ENCODE measurements at places on chromosomes 11 and 22.

DNA sequence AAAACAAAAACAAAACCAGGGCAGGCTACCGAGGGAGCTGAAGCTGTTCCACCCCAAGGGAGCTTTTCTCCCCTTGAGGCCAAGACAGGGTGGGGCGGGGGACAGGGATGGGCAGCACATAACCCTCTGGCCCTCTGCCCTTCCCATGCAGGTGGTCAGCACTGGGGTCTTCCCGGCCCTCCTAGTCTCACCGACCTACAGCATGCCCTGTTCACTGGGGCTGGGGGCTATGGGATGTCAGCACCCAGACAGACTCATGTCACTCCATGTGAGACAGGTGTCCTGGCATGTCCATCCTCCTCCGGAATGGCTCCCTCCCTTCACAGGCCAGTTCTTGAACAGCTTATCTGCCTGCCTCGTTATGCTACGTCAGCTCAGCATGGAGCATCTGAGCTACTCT lies 51.7 kb downstream of the DSCAML1 start:
- no peak for DNase-seq

- no peak for DNase-seq
These were observed 143.3 kb downstream of the GUCY1A2 start for GRCh38 chr11:106875013-106875412.

- no peak for DNase-seq
These were observed 24.2 kb upstream of the TMEM123 start for GRCh38 chr11:102476812-102477211.

- no peak for DNase-seq
These were observed 195.8 kb downstream of the HIPK3 start for GRCh38 chr11:33452836-33453624.

- no peak for DNase-seq
These were observed 30.6 kb downstream of the PISD start for GRCh38 chr22:31631436-31631835.

GRCh38 chr11:38448284-38448683 lies 1850.2 kb upstream of the RAG2 start:
- peak; percentile 24 for DNase-seq

DNA sequence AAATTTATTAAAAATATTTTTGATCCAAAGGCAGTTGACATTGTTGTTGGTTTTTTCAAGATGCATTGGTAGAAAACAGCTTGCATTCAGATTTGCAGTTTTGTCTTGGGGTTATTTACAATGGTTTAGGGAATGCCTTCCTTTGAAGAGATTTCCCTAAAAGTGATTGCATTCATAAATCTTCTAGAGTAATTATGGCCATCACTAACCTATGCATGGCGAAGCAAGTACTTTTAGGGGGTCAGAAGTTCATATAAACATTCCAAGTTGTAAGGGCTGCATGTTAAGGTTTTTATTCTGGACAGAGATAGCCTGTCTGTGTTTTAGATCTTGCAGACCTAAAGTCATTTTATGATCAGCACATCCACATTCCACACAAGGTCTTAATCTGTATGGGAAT lies 53.5 kb downstream of the PPFIBP2 start:
- no peak for DNase-seq

DNA sequence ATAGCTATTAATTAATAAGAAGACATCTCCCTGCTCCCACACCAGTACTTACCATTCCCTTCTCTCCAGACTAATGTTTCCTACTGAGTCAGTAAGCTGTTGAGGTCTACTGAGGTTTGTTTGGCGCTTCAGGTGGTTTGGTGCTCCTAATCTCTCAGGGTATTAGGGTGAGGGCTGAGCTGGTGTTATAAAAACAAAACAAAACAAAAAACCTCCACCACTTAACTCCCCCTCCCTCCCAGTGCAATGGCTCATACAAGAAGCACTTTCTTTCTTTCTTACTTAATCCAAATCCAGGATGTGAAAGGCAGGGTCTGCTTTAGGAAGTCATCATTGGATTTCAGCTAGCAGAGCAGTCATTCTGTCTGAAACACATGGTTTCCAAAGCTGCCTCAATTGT lies 15.3 kb downstream of the CSTPP1 start:
- DNase-seq: no peak

- DNase-seq: no peak
These were observed 100.8 kb upstream of the CLPB start for GRCh38 chr11:72535194-72535547.

GRCh38 chr22:32473388-32473952 lies 1.1 kb upstream of the FBXO7 start:
- peak; percentile 58 for DNase-seq

DNA sequence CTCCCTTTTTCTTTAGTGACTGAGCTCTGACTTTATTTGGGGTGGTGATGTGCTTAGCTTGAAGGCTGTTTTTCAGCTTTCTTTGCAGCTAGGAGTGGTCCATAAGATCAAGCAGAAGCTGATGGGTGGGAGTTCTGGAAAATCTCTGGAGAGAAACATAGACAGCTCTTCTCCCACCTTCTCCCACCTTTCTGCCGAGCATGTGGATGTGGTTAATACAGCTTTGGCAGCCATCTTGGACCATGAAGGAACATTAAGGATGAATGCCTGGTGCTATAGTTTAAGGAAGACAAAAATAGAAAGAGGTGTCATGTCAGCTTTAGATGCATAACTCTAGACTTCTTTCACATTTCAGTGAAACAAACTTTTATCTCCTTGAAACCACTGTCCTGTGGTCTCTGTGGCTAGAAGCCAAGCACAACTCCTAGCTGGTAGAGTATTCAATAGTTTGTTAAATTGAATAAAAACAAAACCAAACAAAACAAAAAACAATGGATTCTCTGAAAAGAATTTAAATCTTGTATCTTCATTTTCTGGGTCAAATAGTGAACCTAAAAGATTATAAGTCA lies 203.6 kb upstream of the SESN3 start:
- no peak for DNase-seq

GRCh38 chr11:129277198-129277843 lies 85.2 kb upstream of the ARHGAP32 start:
- no peak for DNase-seq

DNA sequence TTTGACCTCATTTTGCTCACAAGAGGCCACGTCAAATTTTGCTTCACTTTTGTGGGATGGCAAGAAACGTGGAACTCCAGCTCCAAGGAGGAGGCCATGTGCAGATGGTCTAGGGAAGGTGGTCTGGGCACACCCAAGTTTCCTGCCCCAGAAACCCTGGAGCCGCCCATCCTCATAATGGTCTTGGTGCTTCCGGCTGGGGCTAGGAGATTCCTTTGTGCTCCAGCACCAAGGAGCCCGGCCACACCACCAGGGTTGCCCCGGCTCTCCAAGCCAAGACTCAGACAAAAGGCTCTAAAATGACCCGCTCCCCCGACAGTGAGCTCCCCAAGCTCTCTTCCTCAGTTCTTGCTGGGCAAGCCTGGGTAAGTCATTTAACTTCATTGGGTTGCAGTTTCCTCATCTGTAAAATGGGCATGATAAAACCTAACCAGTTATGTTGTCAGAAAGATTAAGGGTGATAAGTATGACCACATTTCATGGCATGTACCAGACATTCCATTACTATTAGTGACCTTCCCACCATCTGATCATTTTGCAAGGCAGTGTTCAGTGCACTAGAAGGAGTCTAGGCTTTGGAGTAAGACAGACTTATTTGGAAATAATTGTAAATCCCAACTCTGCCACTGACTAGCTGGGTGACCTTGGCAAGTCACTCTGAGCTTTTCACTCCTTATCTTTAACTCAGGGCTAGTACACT lies 23.3 kb downstream of the DKK3 start:
- no peak for DNase-seq

DNA sequence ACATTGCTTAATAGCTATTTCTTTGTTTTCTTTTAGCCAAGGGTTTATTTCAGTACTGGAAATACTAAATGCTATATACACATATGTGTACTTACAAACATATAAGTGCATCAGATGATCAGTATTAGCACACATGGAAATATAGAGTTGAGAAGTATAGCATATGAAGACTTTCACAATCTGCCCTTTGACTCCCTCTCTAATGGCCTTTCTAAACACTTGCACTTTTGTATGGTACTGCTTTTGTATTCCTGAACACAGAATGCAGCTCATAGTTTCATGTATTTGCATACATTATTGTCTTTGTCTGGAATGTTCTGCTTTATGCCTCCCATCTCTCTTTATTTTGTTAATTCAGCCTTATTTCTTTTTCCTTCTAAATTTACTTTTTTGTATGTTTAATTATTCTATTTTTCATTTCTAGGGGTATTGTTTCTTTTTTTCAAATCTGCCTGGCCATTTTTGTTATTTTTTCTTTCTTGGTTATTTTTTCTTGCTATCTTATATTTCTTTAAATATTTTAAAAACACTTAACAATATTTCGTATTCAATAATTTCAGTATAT lies 28.8 kb downstream of the ACER3 start:
- no peak for DNase-seq

DNA sequence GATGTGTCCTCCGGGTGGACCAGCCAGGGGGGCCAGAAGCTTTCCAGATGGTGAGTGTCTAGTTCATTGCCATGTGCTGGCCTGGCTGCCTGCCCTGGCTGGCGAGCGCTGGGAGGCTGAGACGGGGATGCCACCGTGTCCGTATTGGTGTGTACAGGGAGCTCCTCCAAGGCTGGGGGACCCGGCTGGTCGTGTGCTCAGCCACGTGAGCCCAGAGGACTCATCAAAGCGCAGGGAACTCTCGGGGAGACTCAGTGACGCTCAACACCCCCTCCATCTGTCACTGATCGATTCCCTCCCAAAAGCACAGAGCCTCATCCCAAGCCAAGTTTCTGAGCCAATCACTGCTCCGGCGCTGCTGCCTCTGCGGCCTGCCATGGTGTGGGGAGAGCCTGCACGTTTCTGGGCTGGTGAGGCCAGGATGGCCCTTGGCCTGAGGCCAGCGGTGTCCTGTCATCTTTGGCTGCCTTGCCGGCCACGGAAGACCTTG lies 423.7 kb downstream of the SHANK2 start:
- no peak for DNase-seq

GRCh38 chr11:110463153-110463552 lies 33.4 kb downstream of the FDX1 start:
- DNase-seq: peak; percentile 16

GRCh38 chr11:108882211-108882831 lies 217.5 kb downstream of the DDX10 start:
- DNase-seq: no peak

DNA sequence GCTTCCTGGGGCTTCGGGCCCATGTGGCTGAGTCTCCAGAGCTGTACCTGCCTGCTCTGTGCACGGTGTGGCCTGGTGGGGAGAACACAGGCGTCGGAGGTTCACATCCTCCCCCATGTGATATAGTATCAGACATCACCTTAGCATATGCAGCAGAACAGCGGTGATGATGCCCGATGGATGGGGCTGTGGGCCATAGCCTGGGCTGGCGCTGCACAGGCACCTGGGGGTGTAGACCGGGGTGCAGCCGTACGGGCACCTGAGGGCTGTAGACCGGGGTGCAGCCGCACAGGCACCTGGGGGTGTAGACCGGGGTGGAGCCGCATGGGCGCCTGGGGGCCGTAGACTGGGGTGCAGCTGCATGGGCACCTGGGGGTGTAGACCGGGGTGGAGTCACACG lies 29.2 kb downstream of the NADSYN1 start:
- no peak for DNase-seq

- no peak for DNase-seq
These were observed 20.1 kb upstream of the ADORA2A start for GRCh38 chr22:24407278-24407665.

- DNase-seq: no peak
These were observed 4.6 kb upstream of the RANGAP1 start for GRCh38 chr22:41290262-41291221.

DNA sequence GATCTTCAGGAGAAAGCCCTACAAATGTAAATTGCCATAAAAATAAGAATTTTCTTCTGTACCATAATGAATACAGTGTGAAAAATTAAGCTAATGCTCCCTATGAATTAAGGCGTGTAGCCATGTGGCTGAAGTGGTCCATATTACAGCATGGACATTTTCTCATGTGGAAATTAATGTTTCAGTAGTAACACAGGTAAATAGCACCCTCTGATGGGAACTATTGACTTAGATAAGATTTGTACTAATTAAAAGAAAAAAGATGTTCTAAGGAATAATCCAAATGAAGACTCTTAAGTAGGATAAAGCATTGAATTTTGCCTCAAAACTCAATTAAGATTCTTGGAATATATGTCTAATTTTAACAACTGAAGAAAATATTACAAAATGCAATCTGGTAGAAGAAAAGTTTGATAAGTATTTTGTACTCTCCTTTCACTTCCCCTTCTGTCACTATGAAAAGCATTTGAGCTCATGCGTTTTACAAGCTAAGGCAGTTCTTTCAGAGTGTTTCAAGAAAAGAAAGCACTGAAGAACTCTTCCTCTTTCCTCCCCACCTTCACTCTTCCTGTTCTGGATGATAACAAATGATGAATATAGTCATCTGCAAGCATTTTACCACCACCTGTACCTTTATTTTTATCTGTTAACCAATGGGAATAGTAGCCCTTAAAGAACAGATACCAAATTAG lies 9.9 kb upstream of the OR8D2 start:
- DNase-seq: peak; percentile 25

DNA sequence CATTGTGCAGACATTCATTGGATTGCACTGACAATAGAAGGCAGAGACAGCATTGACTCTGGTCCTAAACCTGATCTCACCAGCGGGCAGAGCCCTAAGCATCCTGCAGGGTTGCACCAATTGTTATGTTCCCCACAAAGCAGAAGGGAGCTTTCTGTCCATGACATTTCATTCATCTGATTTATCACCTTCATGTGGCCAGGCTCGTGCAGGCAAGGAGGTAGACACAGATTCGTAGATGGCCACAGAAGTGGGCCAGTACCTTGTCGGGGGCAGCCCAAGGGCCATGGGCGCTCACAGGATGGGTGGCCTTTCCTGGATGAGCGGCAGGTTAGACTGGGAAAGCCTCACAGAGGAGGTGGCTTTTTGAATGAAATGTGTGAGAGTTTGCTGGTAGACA lies 2.9 kb downstream of the TSKU start:
- no peak for DNase-seq

GRCh38 chr22:24066865-24067264 lies 55.8 kb downstream of the CABIN1 start:
- DNase-seq: peak; percentile 82

DNA sequence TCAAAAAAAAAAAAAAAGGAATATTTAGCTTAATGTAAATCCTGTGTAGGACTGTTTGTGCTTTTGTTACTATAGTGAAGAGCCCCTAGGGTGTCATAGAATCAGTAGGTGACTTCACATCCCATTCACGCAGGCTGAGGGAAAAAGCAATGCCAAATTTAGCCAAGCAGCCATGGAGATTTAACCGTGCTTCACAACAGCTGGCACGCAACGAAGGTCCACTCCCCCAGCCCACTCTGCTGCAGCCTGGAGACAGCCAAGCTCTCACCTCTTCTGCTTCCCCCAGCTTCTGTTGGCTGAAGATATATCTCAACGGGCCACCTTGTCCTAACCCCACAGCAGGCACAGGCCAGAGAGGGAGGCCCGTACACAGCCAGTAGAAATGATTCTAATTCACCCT lies 78.8 kb upstream of the BID start:
- DNase-seq: no peak

- DNase-seq: no peak
These were observed 7.8 kb downstream of the CLMP start for GRCh38 chr11:123187248-123187647.

DNA sequence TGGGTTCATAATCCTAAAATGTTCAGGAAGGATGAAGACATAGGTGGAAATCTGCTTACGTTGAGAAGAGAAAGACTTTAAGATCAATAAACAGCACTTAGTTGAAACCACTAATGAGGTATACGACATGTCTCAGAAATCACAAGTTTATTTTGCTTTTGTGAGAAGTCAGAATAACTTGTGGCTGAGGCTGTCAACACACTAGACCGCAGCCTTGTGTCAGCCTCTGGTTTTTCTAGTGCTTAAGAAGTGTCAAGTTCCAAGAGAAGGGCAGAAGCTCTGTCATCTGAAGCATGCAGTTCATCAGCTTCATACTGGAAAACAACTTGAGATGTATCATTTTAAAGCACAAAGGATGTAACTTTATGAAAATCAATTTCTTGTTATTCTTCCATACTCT lies 420.9 kb downstream of the METTL15 start:
- no peak for DNase-seq
